ENCODE measurements at places on chromosomes 1 and 21.

GRCh38 chr1:92410706-92411105 lies 76.0 kb downstream of the GFI1 start:
- no peak for DNase-seq

GRCh38 chr1:147598621-147599361 lies 57.5 kb downstream of the BCL9 start:
- DNase-seq = peak; percentile 21

- DNase-seq = no peak
Observed at GRCh38 chr1:202227053-202227672, 33.6 kb downstream of the LGR6 start.

DNA sequence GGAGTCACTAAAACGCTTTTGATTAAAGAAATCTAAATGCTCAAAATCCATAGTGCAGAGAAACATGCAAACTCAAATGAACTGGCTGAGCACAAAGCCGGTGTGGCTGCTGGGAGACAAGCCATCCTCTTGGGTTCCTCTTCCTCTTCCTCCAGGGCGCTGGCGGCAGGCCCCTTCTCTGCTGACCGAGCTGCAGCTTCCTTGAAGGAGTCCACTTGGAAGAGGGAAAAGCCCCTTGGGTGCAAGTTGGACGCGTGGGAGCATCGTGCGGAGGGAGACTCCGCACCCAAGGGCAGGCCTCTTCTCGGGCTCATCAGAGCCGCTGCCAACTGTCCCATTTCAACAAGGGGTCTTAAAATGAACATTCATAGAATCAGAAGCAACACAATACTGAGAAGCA lies 7.9 kb downstream of the CCNL2 start:
- no peak for DNase-seq

- DNase-seq = no peak
Observed at GRCh38 chr1:96967311-96967710, 245.7 kb downstream of the PTBP2 start.

GRCh38 chr1:212432272-212432660 lies 454 bp upstream of the NENF start:
- no peak for DNase-seq

- DNase-seq = peak; percentile 33
Observed at GRCh38 chr21:33642896-33643657, 776 bp downstream of the ITSN1 start.
